ENCODE measurements at places on chromosomes 7 and 10. TPM values are rescaled to one million over a fixed set of nuclear protein-coding genes. Genes with fewer than 3 reads are reported as not detected.
A peak's percentile ranks its signal among the peaks of the same experiment; 100 is the strongest.

The SORCS1 gene
- not detected for total RNA-seq

The ADRA2A gene
- not detected for total RNA-seq

- DNase-seq: no peak
These were observed 17.2 kb upstream of the PSMG3 start for GRCh38 chr7:1586827-1587705.

GRCh38 chr10:132464256-132465192, 67.5 kb downstream of the PWWP2B start:
- no peak for DNase-seq

- no peak for DNase-seq
These were observed 738.3 kb downstream of the AUTS2 start for GRCh38 chr7:70336536-70336935.

- DNase-seq: peak; percentile 98
These were observed at the start of gene NSUN6 for GRCh38 chr10:18651324-18652007. Gene NSUN6 (minus strand): TSS chr10:18651587. CDS start chr10:18651203, 384 bp downstream.

- no peak for DNase-seq
These were observed 199.9 kb downstream of the TAX1BP1 start for GRCh38 chr7:27939893-27940292.

DNA sequence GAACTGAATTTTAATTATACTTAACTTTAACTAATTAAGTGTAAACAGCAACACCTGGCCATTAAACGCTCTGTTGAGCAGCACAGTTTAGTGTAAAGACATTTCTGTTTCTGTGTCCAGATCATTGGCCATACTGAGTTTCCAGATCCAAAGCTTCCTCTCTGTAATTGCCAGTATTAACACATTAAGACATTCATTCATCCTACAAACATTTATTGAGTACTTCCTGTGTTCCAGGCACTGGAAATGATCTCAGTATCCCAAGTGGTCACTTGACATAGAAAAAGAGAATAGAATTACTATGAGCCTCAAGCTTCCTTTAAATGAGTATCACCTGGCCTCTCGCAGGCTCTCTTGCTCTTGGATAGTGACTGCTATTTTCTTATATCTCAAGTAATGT, 618.1 kb downstream of the SORCS3 start:
- no peak for DNase-seq

DNA sequence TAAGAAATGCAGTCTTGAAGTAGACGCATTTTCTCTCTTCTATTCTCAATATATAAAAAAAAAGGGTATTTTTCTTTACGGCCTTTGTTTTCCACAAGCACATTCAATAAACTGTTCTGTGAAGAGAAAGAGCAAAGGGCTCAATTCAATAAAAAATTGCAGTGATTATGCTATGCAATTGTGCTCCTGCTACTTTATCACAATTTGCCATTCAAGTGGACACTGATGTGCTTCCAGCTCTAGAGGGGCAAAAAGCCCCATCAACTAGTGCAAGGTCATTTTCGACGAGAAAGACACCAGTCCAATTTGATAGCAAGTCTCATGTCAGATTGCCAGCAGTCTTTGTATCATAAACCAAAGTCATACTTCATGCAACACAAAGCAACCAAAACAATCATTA, 82.6 kb upstream of the THSD7A start:
- no peak for DNase-seq

- DNase-seq: no peak
These were observed 111.3 kb upstream of the RHEB start for GRCh38 chr7:151630851-151631569.

GRCh38 chr7:27202018-27202861, 2.3 kb upstream of the HOXA13 start:
- no peak for DNase-seq

The FAM53B gene
- total RNA-seq: 20.9 TPM

The TRIM4 gene
- 22.3 TPM for total RNA-seq

- no peak for DNase-seq
These were observed 322.7 kb downstream of the CRPPA start for GRCh38 chr7:16098585-16099179.

The AEBP1 gene
- 21.6 TPM for total RNA-seq

DNA sequence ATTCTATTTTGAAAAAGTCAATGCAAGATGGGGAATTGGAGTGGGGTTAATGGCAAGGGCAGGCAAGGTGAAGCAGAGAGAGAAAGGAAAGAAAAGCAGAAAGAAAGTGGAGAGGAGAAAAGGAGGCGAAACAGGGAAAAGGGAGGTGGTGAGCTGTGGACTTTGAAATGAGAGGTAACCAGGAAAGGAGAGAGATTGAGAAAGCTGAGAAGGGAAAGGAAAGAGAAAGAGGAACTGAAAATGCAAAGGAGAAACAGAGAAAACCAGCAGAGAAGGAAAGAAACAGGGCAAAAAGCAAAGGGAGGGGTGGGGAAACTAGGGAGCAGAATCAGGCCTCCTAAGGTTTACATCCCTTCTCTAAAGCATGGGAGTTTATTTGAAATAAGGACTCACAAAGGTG, 72.5 kb upstream of the TPK1 start:
- DNase-seq: no peak

The PRSS37 gene
- not detected for total RNA-seq

GRCh38 chr10:130357226-130357625, 221.0 kb downstream of the GLRX3 start:
- DNase-seq: no peak

DNA sequence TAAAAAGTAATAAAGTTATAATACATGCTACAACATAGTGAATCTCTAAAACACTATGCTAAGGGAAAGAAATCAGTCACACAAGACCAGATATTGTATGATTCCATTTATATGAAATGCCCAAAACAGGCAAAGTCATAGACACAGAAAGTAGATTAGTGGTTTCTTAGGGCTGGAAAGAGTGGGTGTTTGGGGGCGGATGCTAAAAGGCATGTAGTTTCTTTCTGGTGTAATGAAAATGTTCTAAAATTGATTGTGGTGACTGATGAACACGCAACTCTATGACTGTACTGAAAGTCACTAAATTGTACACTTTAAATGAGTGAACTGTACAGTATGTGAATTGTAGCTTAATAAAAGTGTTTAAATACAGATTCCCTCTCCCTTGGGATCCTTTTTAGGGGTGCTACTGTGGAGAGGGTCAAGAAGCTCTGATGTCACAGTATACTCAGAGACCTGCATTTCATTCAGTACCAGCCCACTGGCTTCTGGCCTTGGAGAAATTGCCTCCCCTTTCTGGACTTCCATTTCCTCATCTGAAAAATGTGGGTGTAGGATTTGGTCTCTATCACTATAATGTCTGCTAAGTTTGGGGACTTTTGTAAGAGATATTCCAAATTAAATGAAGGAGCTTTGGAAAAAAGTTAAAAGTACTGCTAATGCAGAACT, 46.4 kb downstream of the AOAH start:
- DNase-seq: peak; percentile 78

- no peak for DNase-seq
These were observed 69.8 kb downstream of the SKAP2 start for GRCh38 chr7:26794541-26794940.

DNA sequence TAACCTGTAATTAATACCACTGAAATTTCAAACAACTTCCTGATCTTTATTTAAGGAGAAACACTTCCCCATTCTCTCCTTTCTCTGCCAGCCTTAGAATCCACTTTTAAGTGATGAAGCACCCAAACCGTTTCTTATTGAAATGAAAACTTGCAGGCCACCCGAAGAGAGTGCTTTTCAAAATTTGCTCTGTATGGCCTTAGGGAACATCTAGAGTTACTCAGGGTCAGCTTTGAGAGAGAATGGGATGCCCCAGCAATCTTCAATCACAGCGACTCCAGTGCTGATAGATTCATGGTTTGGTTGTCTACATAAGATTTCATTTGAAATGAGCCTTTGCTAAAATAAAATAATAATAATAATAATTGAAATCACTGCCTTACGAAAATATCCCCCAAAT, 323.1 kb downstream of the PCLO start:
- no peak for DNase-seq

The GPAM gene
- total RNA-seq: 9.8 TPM

DNA sequence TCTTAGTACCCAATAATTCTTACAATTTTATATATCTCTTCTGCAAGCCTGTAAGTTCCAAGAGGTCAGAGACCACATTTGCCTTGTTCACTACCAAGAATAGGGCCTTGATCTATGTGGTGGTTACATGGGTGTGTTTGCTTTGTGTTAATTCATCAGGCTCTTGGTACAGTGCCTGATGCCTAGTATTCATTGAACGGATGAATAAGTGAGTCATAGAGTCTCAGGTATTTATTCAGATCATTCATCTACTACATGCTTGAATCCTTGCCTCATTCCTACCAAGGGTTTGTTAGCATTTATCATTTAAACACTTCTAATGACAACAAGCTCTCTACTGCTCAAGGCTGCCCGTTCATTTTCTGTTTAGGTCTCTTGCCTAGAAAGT, 11.3 kb upstream of the SGPL1 start:
- no peak for DNase-seq

DNA sequence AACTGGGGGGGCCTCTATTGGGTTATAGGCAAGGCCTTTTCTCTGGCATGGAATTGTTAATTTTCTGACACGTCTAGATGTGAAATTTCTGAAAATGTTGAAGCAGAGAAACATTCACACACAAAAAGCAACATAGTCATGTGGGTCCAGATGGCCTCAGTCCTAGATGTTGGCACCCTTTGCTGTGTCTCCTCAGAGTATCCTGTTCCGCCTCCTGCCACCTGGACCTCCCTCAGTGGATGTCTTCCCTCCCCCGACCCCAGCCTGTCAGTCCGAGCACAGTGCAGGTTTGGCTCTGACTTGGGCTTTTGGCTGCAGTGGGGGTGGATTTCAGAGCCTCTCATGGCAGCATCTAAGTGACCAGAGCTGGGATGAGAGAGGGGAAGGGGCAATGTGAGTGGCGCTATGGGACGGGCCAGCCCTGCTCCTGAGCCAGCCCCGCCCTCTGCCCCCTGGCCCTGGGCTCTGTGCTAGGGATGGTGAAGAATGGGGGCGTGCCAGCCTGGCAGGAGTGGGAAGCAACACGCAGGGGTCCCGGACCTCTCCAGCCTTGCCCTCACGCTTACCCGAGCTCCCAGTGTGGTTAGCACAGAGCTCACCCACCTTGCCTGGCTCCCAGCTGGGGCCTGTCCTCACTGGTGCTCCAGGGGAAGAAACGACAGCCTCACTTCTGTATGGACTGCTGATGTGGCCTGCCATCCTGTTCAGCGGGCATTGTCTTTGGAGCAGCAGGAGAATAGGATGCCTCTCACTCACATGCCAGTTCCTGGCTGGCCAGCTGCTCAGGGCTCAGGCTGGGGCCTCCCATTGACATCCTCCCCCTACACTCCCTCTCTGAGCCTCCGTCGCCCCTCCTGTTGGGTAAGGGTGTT, 6.2 kb downstream of the ATP6V0E2 start:
- no peak for DNase-seq

- DNase-seq: no peak
These were observed 86.6 kb downstream of the AHCYL2 start for GRCh38 chr7:129311429-129311828.

DNA sequence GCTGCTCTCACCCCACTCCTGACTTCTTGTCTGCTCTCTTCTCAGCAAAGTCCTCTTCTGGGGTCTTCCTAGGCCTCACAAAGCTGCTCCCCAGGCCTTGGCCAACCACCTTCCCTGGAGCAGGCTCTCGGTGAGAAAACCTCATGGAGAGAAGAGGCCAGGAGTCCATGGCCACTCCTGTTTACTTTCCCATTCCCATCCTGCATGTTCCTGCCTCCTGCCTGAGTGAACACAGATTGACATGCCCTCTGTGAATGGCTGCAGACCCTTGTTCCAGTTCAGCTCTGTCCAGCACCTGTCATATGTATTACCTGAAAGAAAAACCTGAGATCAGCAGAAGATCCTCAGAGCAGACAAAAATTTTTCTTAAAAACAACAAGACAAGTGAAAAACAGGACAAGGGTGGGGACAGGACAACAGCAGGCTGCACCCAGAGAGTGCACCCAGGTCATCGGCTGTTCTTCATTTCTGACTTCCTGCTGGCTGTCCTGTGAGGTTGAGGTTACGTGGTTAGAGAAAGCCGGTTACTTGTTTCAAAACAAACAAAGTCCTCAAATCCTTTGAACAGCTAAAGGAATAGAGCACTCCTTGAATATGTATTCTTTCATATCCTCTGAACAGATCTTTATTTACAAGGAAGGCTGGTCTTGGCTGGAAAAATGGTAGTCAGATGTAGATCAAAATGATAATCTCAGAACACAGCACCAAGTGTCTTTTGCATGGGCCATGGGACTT, 34.0 kb upstream of the DLD start:
- DNase-seq: peak; percentile 84

The SDK1 gene
- total RNA-seq: 0.16 TPM

GRCh38 chr7:14505906-14506305, 396.6 kb downstream of the DGKB start:
- DNase-seq: no peak

- no peak for DNase-seq
These were observed 333.6 kb downstream of the ADARB2 start for GRCh38 chr10:1403508-1404322.

The MYOZ1 gene
- total RNA-seq: not detected

The GPR15LG gene
- not detected for total RNA-seq

The ADCY1 gene
- 1.5 TPM for total RNA-seq

The UNC5B gene
- 0.02 TPM for total RNA-seq

The NKX2-3 gene
- total RNA-seq: not detected

- peak; percentile 57 for DNase-seq
These were observed 1.2 kb downstream of the NT5C3A start for GRCh38 chr7:33061282-33061937.

DNA sequence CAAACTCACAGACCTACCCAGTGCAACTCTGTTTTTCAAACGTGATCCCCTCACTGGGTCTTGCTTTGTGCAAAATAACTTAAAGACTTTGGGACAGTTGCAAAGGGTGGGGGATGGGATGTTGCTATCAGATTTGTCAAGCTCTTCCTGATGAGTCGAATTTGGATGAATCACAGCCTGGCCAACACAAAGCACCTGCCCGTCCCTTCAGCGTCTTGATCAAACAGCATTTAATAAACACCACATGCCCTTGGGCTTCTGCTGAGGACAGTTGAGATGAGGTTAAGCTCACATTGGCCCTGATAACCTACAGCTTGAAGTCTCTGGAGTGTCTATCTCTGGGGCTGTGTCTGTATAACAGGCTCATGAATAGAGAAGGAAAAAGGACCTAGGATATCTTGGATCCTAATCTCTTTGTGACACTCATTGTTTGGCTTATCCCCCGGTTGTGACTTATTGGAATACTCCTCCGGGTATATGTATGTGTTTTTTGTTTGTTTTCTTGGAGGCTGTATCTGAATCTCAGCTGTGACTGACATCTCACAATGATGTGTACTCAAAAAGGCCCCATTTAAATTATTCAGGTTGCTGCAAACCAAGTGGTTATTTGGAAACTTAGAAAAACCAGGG, 132.6 kb upstream of the NAMPT start:
- DNase-seq: no peak

The ITPRIP gene
- 14.7 TPM for total RNA-seq

Data from activated CD4-positive, alpha-beta T cell treated with anti-CD3 and anti-CD28 coated beads, Interleukin-2, amount 10 ng/mL, durations not matched to agents 24 days and 14 days (primary cell).